ENCODE measurements at places on chromosomes 4 and X.

DNA sequence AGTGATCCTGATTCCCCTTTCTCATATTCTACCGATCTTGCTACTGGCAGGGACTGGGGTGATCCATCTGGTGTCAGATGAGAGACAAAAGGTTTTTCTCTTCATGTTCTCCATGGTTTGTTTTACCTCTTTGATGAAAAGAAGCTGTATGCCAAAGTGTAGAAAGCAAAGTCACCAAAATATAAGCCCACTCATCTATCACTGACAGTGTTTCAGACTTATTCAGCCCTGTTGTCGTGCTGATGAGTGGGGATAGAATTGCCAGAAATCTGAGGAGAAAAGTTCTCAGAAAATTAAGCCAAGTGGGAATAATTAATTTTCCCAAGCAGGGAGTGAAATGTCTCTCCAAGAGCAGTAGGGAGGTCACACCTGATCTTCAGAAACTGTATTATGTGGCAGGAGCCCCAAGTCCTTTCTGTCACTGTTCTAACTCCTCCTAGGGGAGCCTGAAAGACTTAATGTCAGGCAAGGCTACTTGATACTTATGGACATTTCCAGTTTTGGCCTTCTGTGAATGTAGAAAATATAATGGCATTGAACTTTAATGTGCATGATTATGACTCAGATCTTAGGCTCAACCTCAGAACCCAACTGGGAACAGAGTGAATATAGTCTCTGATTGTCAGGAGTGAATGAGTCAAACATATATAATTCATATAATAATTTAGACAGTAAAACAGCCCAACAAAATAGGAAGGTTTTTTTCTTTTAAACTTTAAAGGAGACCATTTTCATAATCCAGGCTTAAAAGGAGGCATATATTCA, 298.1 kb downstream of the ANKRD50 start:
- DNase-seq, result no peak

- no peak for DNase-seq
Measured at GRCh38 chr4:165814256-165815020, 58.6 kb upstream of the TLL1 start.

DNA sequence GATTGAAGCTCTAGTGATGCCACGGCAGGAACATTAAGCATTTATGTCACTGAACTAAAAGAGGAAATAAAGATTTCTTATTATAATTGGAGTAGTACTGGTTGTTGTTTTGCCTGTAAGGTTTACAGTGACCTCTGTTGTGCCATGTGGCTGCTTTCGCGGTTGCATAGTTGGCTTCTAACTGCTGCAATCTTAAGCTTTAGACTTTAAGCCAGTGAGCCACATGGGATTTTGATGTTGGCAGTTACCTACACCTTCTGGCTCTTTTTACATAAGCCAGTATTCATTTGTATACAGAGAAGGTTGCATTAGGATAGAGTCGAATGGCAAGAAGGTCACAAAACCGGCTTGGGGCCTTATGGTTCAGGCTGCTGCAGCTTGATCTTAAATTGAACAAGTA, 1311.6 kb downstream of the RAPGEF2 start:
- no peak for DNase-seq

GRCh38 chrX:136747003-136747986, 33.4 kb downstream of the ARHGEF6 start:
- DNase-seq, result no peak

DNA sequence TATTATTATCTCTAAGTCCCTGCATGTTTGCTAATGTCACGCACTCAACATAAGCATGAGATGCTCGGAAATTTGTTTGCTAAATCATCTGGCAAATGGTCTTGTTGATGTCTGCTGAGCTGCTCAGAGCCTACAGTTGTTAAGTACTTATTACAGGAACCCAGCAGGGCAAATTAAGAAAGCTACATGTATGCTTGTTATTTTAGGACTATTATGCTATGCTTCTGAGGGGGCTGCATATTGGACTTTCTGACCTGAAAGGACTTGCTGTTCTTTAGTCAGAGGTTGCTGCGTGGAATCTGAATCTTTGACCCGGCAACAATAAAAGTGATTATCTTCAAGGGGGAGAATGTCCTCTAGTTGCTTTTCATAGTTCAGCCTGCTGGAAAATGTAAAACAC, 36.3 kb upstream of the TENM3 start:
- no peak for DNase-seq

GRCh38 chr4:80811406-80811805, 219.1 kb upstream of the BMP3 start:
- no peak for DNase-seq

GRCh38 chr4:7828011-7828720, 111.5 kb downstream of the AFAP1 start:
- DNase-seq, result no peak

- DNase-seq, result no peak
Measured at GRCh38 chrX:71182871-71183270, 38.2 kb downstream of the NLGN3 start.

DNA sequence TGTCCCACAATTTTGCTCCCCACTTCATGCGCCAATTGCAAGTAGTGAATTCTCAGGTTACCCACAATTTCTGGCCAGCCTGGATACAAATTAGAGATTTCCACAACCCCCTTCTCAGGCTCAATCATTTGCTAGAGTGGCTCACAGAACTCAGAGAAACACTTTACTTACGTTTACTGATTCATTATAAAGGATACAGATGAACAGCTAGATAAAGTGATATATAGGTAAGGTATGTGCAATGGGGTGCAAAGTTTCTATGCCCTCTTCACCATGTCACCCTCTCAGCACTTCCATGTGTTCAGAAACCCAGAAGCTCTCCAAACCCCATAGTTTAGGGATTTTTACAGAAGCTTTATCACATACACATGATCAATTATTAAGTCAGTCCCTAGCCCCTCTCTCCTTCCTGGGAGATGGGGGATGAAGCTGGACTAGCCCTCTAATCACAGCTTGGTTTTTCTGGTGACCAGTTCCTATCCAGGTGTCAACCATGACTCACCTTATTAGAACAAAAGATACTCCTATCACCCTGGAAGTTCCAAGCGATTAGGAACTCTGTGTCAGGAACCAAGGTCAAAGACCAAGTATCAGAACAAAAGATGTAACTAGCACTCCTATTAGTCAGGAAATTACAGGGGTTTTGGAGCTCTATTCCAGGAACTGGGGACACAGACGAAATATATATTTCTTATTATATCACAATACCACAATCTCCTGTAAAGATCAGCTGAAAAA, 33.5 kb upstream of the PRRG1 start:
- DNase-seq, result no peak

DNA sequence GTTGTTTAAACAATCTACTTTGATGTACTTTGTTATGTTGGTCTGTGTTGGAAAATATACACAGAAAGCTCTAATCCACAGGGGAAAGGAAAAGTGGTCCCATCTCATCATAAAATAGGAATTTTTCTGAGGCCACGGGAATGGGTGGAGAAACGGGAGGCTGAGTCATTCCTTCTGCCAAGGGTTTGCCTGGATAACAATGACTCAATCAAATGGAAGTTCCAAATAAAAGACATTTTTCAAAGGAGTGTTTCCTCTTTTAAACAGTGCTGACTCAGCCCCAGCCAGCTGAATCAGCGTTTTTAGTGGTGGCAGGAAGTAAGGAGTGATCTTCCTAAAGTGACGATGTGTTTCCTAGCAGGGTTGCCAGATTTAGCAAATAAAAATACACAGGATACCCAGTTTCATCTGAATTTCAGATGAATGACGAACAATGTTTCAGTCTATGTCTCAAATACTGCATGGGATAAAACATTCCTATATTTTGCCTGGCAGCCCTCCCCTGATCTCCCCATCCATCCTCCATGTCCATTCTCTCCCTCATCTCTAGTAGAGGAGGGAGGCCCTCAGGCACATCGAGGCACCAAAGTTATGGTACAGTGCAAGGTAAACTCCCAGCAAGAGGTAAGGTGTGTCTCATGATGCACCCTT, 345.4 kb upstream of the GATB start:
- no peak for DNase-seq

- no peak for DNase-seq
Measured at GRCh38 chr4:121777625-121778024, 12.7 kb upstream of the SMIM43 start.

GRCh38 chr4:108443585-108443984, 176.8 kb upstream of the RPL34 start:
- no peak for DNase-seq

DNA sequence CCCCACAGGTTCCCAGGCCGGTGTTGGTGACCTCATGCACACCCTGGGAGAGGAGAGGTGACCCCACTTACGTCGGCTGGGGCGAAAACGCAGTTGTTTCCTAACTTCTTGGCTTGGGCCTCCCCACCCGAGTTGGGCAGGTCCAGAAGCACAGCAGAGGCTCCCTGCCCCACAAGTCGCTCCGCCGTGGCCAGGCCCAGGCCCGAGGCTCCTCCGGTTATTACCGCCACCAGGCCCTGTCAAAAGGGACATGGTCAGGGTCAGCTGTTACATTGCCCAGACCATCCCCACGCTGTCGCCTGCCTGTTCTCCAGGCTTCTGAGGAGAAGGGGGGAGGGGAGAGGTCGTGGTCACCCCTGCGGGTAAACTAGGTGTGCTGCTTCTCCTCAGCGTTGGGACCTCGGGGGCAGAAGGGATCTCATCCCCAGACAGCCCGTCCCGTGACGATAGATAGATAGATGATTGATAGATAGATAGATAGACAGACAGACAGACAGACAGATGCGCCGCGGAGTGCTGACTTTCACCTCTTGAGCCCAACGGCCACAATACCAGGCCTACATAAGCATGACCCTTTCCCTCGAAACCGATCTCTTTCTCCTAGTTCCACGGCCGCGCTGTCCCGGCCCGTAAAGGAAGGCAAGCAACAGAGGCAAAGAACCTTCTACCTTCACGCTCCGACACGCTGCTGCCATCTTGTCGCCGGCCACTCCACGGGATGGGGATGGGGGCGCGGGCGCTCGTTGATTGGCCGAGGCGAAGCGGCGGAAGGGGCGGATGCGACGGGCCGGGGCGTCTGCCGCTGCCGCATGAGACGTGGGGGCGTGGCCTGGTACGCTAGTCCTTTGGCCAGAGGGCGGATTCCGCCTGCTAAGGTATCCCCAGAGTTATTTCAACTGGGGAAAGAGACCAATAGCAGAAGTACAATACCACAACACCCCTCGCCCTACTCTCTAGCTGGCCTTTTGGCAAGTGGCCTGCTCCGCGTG, at the start of gene HSD17B10:
HSD17B10 (minus strand) TSS at position 720 of the 989 bp plus-strand sequence; CDS start at position 695, 25 bp downstream.
- peak; percentile 62 for DNase-seq

DNA sequence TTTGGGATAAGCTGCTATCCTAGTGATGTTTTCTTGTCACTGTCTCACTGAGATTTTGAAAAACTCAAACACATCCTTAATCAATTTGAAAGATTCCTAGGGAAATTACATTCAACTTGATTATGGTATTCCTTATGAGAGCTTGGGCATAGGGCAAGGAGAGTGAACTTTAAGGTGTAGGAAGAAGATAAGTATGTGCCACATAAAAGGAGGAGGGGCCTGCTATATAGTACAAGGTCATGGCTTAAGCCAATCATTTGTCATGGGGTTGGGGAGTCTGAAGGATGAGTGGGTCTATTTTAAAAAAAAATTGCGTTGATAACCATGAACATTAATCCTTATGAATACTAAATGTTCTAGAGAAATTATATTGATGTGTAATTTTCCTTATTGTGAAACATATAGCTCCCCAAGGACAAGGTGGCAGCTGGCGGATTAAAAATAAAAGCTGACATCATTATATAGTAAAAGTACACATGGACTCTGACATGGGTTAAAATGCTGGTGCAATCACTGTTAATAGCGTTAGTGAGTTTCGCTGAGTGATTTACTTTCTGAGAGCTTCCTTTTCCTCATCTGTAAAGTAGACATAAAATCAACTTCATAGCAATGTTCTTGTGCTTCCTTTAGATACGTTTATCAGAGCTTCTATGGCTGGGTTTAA, 17.4 kb downstream of the GALNT7 start:
- DNase-seq, result no peak

- DNase-seq, result no peak
Measured at GRCh38 chrX:69024931-69025330, 140.3 kb downstream of the PJA1 start.

DNA sequence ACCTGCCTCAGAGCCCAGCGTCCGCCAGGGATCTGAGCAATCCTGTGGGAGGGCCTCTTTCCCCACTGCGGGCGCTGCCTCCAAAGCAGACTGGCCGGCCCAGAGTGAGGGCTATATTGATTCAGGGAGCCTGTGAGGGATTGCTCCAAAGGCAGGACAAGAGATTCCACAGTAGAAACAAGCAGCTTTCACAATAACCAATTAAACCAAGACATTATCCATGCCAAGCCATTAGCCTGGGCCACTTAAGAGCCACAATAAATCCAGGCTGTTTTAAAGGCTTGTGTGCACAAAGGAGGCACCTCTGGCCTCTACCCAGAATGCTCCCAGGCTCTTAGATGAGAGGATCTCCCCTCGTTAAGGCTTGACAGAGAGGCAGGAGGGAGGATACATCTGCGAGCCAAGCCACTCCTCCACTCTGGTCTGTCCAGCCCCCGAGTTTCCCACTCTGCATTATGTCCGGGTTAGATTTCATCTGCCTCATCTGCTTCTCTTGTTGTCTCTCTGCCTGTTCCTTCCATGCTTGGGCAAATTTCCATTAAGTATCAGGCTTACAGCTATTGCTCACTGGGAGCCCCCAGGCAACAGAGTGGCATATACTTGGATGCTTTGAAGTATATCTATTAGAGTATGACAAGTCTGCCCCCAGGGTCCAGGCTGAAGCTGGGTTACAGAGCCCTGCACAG, 357.9 kb downstream of the UNC5C start:
- DNase-seq, result no peak

- no peak for DNase-seq
Measured at GRCh38 chr4:124209626-124210025, 502.9 kb downstream of the ANKRD50 start.

DNA sequence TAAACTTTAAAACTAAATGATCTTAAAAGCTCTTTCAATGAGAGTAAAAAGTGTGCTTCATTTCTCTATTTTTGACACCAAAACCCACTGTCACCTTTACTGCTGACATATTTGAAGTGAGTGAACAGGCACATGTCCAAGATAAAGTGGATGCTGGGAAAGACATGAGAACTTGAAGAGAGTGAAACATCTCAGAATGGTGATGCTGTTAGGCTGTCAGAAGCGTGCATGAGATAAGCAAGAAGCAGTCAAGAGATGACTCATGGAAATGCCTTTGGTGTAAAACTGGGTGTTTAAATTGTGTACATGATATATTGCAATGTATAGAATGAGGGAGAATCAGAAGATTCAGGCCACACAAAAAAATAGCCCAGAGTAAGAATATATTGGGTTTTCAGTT, 21.8 kb upstream of the GBA3 start:
- no peak for DNase-seq

DNA sequence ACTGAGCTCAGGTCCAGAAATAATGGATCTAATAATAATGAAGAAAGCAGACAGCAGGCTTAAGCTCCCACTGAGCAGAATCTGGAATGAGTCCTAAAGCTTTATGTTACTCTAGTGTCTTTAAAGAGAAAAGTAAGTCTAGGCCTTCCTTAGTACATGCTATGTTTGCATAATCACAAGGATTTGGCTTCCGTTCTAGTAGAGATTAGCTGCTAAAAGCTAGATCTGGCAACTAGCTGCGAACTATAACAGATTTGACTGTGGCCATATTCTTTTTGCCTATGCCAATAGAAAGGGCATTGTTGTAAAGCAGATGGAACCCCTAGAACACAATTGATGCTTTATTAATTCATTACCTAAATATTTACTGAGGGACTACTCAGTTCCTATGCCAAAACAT, 19.0 kb downstream of the COX7B2 start:
- DNase-seq, result no peak

Measured in stimulated activated CD4-positive, alpha-beta T cell treated with anti-CD3 and anti-CD28 coated beads, Interleukin-1b, Interleukin-23, amount 100 ng/mL, for 1 hour (primary cell).